Ascending aorta (tissue), 2 donors: ENCODE measurements at places on chromosomes 5 and 9.

DNA sequence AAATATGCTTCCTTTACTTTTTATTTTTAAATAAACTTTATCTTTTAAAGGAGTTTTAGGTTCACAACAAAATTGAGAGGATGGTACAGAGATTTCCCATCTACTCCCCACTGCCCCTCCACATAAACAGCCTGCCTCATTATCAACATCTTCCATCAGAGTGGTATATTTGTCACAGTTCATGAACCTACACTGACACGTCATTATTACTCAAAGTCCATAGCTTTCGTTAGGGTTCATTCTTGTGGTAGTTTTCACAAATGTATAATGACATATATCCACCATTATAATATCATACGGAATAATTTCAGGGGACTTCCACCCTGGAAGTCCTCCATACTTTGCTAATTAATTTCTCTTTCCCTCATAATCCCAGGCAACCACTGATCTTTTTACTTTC, 204.9 kb downstream of the SMARCA2 start:
- DNase-seq: no peak

GRCh38 chr5:87243161-87243844, 24.4 kb upstream of the RASA1 start:
- DNase-seq: no peak

DNA sequence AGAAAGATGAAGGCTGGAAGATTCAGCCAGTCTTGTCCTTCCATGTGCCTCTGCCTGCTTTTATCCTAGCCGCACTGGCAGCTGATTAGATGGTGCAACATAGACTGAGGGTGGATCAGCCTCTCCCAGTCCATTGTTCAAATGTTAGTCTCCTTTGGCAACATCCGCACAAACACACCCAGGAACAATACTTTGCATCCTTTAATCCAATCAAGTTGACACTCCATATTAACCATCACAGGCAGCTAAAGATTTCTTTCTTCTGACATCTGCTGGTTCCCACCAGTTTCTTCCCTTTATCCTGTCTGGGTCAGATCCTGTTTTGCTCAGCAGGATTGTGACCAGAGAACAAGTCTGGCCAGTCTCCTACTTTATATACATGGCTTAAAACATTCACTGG, 276.5 kb upstream of the TYRP1 start:
- DNase-seq: no peak

GRCh38 chr5:154487541-154487940, 9.5 kb upstream of the HAND1 start:
- peak; percentile 34 for DNase-seq

- no peak for DNase-seq
Measured at GRCh38 chr5:63822614-63823013, 139.6 kb downstream of the HTR1A start.

DNA sequence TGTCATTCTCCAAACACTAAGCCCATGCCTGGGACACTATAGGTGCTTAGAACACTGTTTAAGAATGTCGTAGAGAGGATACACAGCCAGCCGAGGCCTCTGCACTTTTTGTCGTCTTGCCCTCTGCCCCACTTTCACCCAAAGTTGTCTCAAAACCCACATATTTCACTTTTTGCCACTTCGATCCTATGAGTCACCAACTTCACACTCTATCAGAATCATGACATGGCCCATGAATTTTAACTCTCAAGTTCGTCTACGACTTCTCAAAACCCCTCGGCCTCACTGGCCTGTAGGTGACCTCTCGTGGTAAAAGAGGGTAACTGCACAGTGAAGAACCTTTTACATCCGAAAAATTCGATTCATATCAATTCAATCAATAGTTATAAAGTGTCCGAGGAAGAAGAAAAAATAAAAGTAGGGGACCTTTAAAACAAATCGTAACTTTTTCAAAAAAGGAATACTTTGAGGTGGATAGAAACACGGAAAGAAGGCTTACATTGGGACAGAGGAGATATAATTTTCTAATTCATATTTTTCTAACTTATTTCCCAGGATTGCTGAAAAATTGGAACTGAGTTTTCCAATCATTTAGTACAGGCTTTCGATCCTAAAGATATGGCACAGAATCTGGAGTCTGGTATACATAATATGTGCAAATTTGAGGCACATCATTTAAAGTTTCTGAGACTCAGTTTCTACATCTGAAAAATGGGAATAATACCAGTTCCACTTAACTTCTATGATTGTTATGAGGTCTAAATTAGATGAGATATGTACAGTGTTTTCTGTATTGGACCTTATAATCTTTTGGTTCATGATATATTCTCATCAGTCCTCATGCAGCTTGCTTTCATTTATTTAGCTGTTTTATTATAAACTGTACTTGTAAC, 122.6 kb downstream of the APBA1 start:
- DNase-seq: no peak

DNA sequence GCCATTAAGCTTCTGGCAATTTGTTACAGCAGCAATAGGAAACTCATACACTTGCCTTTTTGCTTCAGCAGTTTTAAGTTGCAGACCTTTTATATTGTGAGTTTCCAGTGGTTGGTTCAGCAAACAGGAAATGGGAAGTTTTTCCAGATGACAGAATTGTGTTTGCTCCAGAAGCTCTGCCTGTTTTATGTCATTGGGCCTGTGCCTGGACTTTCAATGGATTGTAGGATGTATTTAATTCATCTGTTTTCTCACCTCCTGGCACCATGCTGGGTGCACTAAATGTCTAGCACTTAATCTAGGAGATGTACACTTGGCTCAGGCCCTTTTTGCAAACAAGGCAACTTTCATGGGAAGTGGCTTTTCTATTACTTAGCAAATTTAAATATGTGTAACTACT, 100.4 kb upstream of the CLINT1 start:
- no peak for DNase-seq

DNA sequence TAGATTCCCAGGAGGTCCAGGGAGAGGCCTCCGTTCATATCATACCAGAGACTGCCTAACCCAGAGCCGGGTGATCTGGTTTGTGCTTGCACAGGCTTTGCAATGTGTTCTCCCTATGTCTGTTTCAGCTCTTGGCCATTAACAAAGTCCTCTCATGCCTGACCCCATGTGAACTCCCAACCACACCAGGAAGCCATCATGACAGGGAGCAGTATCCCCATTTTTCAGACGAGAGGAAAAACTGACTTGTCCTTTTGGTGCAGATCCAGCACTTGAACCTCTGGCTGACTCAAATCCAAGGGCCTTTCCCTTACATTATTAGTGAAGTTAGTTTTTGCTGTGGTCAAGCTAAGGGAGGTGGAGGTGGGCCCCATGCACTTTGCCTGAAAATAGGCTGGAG, 58.4 kb downstream of the TEX10 start:
- no peak for DNase-seq

GRCh38 chr9:68895741-68896478, 118.0 kb downstream of the PRKACG start:
- no peak for DNase-seq

DNA sequence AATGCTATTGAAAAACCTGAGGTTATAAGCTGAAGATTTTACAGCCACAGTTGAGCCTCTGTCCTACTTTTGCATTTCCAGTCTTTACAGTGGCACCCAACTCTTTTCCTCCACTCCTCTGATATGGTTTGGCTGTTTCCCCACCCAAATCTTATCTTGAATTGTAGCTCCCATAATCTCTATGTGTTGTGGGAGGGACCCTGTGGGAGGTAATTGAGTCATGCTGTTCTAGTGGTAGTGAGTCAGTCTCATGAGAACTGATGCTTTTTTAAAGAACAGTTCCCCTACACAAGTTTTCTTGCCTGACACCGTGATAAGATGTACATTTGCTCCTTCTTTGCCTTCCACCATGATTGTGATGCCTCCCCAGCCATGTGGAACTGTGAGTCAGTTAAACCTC, 646.1 kb upstream of the SEMA6A start:
- no peak for DNase-seq

DNA sequence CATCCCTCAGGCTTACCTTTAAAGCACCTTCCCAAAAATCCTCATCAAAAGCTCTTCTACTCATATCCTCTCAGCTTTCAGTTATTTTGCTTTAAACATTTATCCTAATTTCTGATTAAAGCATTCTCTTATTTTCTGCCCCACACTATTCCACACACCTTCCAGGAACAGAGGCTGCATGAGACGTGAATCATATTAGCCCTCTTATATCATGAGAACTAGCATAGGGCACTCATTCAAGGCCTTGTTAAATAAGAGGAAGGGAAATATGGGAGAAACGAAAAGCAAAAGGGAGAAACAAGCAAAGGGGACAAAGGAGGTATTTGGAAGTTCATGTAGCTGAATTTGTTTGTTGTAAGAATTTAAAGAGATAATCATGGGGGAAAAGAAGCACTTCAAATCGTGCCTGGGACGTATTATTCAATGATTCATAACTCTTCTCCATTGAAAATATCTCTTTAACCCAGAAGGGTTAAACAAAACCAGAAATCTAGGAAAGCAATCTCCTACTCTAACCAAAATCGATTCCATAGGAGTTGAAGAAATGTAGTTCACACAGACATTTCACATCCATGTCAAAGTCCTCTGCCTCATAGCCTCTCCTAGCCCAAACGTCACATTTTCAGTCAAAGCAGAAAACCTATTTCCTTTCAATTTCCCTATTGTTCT, 4.1 kb downstream of the ALDH1A1 start:
- no peak for DNase-seq

- no peak for DNase-seq
Measured at GRCh38 chr9:79152306-79152705, 419.5 kb upstream of the TLE4 start.

DNA sequence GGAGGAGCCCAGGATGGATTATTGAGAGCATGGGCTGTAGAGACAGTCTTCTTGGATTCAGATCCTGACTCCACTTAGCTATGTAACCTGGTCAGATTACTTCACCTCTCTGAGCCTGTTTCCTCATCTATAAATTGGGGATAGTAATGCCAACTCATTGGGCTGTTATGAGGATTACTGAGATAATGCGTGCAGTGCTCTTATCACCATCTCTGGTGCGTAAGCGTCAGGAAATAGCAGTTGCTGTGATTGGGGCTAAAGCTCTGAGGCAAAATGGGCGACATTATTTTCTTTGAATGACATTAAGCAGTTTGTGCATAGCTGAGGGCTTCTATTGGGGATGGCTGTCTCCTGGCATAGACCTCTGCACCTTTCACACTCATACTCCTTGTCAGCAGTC, 995 bp upstream of the MSMP start:
- DNase-seq: no peak

DNA sequence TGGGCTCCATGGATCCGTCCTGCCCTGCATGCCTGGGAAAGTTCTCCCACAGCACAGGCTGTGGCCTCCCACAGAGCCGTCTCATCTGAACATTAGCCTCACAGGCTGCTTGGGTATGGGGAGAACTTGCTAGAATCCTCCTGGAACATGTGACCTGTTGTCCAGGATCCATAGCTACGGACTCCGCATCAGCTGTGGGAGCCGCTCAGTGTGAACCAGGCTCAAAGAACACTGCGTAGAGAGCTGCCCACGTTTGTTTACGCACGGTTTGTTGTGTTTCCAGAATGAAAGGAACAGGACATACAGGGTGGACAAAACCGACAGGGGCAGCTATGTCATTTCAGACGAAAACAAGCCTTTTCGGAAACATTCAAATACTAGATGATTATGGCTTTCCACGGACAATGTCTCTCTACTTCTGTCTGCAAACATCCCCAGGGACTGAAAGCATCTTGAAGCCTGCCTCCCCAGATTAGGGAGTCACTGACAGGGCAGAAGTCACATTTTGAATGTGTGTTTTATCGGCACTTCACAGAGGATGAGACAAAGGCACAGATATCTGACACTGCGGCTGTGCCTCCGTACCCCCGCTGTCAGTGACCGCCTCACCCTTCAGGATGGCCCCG, 390.3 kb downstream of the GADD45G start:
- no peak for DNase-seq

GRCh38 chr5:122192497-122193496, 63.5 kb downstream of the ZNF474 start:
- no peak for DNase-seq

DNA sequence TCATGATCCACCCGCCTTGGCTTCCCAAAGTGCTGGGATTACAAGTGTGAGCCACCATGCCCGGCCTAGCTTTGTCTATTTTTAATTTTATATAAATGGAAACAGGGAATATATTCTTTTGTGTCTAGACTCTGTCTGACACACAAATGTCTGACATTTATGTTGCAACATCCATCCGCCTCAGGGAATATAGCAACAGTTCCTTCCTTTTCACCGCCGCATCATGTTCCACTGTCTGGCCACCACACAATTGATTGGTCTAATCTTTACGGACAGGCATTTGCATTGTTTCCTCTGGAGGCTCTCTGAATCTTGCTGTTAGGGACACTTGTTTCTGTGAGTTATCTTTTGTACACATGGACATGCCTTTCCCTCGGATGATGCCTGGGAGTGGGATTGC, 20.1 kb upstream of the TBC1D9B start:
- DNase-seq: no peak

- DNase-seq: no peak
Measured at GRCh38 chr9:124626276-124626675, 119.1 kb upstream of the NR5A1 start.

DNA sequence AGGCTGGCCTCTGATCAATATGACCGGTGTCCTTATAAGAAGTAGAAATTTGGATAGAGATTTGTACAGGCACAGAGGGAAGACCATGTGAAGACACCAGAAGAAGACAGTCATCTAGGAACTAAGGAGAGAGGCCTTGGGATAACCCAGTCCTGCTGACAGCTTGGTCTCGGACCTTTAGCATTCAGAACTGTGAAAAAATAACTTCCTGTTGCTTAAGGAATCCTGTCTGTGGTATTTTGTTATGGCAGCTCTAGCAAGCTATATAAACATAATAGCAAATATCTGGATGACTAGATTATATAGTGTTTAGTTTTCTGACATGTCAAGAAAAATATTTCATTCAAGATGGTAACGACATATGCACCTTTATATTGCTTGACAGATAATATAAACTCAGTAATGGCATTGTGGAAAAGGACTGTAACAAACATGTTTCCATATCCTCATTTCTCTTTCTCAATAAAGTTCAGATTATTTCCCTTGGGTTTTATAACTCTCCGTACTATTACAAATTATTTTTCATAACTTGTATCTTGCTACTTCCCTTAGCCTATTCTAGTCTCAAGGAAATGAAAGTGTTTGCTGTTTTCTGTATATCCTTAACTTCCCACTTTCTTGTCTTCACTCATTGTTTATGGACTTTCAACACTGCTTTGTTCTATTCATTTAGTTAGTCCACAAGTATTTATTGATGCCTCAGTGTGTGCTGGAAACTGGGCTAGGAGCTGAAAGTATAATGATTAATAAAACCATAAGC, 62.4 kb downstream of the KIAA1958 start:
- DNase-seq: no peak

DNA sequence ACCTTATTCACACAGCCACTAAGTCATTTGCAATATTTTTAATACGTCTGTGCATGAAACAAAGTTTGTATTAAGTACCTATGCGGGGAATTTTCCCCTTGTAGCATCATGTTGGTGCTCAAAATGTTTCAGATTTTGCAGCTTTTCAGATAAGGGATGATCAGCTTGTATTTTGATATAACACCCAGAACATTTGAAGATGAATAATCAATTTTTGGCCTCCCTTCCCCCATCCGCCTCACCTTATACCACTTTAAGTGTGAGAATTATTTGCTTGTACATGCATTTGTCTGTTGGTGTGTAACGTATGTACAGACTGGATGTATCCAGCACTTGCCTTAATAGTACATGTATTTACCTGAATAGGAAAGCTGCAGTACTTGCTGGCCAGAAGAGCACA, 1.7 kb downstream of the JAK2 start:
- DNase-seq: no peak

- DNase-seq: no peak
Measured at GRCh38 chr9:117325831-117326230, 89.0 kb downstream of the ASTN2 start.

GRCh38 chr9:124810663-124811355, 33.9 kb downstream of the OLFML2A start:
- no peak for DNase-seq
